ENCODE measurements at places on chromosomes 1 and 21. TPM values are rescaled to one million over a fixed set of nuclear protein-coding genes. Genes with fewer than 3 reads are reported as not detected.

Gene LY9
- total RNA-seq = 0.22 TPM

Gene SYNJ1
- 2.4 TPM for total RNA-seq

Gene ELAPOR1
- total RNA-seq = 0.44 TPM

Gene PLPPR4
- total RNA-seq = not detected

Gene TMCC2
- total RNA-seq = 1.6 TPM

Gene SARS1
- 101 TPM for total RNA-seq

Gene PRELP
- total RNA-seq = not detected

Gene RAB42
- 2.7 TPM for total RNA-seq

Gene SH2D2A
- total RNA-seq = 3.9 TPM

Gene MYCL
- 1.4 TPM for total RNA-seq

Gene ZNF593OS
- total RNA-seq = not detected

All from A549 treated with GW870086 at 1 μM for 4 hours (cell line).